Left renal pelvis (tissue), 4 donors: ENCODE measurements at places on chromosomes 6 and 20.

- DNase-seq, result no peak
These were observed 226.8 kb downstream of the TMEM242 start for GRCh38 chr6:157096522-157096921.

DNA sequence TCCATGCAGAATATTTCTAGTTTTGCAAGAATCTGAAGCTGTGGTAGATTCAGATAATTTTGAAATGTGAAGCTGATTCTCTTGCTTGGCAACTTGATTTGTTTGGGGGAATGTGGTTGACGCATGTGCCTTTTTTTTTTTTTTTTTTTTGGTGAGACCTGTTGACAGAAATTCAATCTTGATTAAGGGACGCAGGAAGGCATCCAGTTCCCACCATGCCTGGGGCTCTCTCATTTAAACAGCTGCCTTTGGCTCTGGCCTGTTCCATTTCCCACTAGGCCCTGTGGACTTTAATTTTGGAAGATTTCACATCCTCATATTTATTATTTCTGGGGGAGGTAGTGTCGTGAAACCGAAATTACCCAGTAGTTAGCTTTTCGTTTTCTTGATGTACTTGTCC, 8.6 kb downstream of the TPX2 start:
- DNase-seq, result no peak

- DNase-seq, result no peak
These were observed 9.1 kb upstream of the ZNFX1 start for GRCh38 chr20:49286689-49287551.

DNA sequence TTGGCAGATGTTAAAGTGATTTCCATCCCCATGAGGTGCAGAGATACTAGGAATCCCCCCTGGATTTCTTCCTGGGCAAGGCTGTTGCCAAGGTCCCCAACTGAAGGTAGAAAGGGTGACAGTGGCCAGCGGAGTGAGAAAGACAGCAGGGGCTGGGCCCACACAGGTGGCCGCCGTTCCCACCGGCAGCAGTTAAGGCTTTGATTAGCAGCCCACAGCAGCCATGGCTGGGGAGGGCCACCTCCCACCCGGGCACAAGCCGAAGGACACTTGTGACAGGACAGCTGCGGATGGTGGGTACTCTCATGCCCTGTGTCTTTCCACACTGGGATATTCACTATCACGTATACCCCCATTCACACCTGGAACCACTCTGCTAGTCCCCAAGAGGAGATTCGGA, 63.9 kb upstream of the CDYL start:
- DNase-seq, result no peak

DNA sequence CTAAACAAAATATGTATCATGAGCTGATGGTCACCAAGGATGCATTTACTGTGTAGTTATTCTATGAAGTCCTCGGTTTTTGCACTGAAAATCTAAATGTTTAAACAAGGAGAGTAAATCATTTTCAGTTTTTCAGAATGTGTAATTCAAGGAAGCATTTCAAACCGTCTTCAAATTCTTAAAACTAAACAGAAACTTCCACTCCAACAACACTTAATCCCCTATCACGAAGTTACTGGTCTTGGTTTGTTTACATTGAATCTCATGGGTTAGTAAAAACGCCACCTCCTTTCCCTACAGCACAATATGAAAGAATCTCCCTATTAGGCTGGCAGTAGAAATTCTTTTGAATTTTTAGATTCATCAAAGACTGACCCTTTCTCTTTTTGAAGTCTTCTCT, 192.9 kb downstream of the AIG1 start:
- DNase-seq, result no peak

DNA sequence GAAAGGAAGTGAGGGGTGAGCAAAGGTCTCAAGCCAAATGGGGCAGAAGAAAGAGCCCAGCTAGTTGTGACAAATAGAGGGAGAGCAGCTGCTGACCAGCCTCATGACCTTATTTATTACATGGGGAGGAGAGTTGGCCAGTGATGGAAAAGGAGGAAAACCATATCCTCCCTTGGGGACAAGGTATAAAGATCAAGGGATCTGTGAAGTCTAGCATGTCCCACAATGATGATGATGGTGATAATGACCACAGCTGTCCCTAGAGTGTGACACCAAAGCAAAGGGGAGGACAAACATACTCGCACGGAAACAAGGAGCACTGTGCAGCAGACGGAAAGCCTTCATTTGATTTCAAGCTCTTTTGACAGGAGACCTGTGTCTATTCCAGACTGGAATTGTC, 190.4 kb upstream of the MCHR2 start:
- DNase-seq, result no peak

DNA sequence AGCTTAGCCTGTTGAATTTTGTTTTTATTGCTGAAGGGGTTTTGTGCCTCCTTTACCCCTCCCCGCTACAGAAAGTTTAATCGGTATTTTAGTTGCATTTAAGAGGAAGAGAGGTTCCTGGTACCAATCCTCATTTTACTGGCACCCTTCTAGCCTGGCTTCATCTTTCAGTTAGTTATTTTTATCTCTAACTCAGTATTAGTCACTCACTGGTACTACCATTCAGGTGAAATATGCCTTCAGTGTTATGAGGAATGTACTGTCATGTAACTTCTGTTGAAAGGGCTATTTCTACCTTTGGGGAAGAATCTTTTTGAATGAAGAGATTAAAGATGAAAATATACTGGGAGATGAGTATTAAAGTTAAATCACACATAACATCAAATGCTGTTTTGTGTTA, 211.8 kb downstream of the CDKAL1 start:
- no peak for DNase-seq

DNA sequence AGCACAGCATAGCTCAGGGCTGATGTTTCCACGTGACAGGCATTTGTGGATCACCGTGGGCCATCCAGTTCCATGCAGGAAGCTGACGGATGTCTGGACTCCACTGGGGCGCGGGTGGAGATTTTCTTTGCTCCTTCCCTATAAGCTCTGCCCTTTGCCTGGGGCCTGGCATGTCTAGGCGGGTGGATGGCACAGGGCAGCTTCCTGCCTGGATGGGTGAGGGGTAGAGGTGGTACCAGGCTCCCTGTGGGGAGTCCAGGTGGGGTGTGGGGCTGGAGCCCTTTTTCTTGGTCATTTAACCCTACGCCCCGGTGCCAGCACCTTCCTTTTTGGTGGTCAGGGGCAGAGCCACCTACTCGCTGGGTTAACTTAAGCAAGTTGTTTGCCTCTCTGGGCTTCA, 10.4 kb downstream of the FAM110A start:
- no peak for DNase-seq

GRCh38 chr6:36615018-36615761, 21.0 kb downstream of the SRSF3 start:
- DNase-seq, result no peak

DNA sequence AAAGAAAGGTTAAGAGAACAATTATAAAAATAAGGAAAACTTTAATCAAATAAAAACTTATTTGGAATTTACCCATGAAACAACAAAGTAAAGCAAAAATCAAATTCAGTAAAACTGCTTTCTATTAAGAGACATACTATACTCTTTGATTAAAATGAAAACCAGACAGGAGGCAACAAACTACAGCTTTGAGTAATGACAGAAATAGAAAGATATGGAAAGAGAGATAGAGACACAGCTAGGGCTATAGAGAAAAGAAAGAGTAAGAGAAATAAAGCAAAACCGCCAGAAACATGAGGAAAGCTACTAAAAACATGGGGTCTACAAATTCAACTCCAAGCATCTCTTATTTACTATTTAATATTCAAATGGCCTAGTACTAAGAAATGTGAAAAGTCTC, 67.6 kb downstream of the PHIP start:
- DNase-seq, result no peak

- no peak for DNase-seq
These were observed 1.6 kb downstream of the SRSF6 start for GRCh38 chr20:43459022-43459942.

GRCh38 chr6:53544217-53544469, 758 bp downstream of the GCLC start:
- no peak for DNase-seq

DNA sequence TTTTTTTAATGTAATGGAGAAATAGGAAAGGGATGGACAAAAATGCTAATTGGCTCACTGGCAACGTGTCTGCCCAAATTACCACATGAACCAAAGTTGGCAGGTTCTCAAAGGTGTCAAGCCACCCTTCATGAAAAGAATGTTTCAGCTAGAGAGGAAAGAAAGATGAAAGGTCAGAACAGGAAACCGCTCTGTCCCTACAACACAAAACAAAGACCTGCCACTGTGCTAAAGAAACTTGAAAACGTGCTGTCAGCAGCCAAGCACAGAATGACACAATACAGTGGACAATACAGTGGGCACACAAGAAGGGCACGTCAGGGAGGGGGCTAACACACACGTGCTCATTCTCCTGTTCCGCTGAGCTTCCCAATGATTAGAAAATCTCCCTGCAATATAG, 4.9 kb downstream of the PREP start:
- no peak for DNase-seq

- DNase-seq, result no peak
These were observed 187.4 kb upstream of the PROKR2 start for GRCh38 chr20:5504061-5504739.

- no peak for DNase-seq
These were observed 270.6 kb downstream of the FARS2 start for GRCh38 chr6:5531853-5532375.

GRCh38 chr6:16547587-16547986, 213.7 kb downstream of the ATXN1 start:
- no peak for DNase-seq

DNA sequence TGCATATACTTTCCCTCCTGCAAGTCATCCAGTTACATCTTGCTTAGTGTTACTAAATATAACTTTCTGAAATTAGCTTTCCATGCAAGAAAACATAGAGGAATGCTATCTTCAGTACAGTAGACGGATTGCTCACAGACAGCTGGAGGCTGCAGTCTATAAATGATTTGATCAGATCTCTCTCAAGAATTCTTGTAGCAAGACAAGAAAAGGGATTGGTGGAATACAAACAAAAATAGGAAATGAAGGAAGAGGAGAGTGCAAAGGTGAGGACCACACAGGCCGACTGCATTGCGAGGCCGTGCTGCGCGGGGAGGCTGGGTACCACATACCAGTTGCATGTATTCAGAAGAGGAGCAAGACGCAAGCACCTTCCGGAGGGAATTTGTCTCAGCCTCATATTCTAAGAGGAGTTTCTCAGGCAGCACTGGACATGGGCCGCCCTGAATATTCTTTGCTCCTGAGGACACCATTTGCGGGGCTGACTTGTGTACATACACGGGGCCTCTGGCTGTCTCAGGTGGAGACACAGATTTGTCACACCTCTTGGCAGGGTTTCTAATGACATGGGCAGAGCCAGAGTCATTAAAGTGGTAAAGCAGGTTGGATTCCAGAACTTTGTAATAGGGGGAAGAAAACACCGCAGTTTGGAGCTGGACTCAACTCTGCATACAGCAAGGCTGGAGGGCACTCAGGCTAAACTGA, 22.7 kb upstream of the KIF25 start:
- no peak for DNase-seq

DNA sequence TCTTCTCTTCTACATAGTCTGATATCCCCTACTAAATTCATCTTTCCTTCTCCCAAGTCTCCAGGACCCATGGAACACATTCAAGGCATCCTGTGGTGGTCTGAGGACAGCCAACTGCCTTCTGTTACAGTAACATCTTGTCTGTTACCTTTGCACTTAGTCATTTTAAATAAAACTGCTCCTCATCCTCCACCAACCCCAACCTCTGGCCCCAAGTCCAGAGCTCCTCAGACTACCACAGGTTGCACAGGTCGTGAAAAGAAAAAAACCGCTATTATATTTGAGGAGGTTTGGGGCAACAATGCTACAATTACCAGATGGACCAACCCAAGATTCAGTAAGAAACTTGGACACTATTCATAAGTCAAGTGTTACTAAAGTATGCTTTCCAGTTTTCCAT, 49.9 kb downstream of the MAN1A1 start:
- DNase-seq, result no peak

DNA sequence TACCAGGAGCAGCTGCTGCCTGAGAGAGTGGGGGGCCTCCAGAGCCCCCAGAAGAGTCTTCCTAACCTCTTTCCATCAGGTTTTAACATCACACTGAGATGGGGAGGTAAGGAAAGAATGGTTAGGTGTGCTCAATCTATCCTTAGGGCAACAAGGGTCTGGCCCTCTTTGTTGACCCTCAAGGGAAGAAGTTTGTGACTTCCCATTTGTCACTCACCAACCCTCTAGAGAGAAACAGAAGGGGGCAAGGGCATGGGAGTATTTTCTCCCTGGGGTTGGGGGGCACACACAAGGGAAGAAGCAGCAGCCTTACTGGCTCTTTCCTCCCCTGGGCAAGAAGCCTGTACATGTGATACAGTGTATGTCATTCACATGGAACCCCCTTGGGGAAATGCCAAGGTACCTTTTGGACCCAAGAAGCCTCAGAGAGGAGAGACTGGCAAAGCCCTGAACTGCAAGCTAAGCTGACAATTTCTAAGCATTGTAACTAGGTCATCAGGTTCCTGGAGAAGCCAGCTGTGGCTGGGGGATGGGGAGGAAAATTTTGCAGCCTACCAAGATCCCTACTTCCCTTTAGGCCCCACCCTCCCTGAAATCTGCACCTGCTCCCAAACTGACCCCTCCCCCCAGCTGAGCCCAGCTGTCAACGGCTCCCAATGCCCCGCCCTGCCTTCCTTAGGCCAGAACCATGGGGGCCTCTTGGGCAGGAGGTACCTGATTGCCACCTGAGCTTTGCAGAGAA, 14.5 kb downstream of the BCL2L1 start:
- no peak for DNase-seq

DNA sequence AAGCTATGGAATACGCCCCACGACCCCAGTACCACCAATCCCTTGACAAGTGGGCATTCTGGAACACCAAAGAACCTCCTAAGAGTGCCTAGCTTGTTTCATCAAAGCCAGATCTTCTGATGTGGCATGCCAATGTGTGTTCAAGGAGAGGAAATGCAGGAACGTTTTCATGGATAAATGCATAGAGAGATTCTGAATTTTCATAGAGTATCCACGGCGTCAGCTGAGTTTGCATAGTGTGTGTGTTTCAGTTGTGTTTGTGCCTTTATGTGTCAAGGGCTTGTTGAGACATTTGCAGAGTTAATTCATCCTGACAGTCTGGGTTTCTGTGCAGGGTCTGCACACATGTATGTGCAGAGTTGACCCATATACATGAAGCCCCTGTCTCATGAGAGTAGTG, 172.7 kb upstream of the LRFN2 start:
- no peak for DNase-seq

- DNase-seq, result no peak
These were observed 99.3 kb downstream of the PAX1 start for GRCh38 chr20:21804802-21805201.

GRCh38 chr6:2947445-2947844, 23.9 kb downstream of the SERPINB6 start:
- no peak for DNase-seq
